ENCODE measurements at places on chromosomes 16 and 17. TPM values are rescaled to one million over a fixed set of nuclear protein-coding genes. Genes with fewer than 3 reads are reported as not detected.

GRCh38 chr17:32152130-32152529 lies 9.8 kb downstream of the RHOT1 start:
- no peak overlapping the region for H3K4me3 ChIP-seq
- DNase-seq = no peak
- H3K4me1 ChIP-seq = peaks cover under 1% of the 10 kb centered on the region
- H3K27ac ChIP-seq = no peak overlapping the region
- H3K27me3 ChIP-seq = no peaks in the 10 kb centered on the region
- H3K36me3 ChIP-seq = no peaks in the 10 kb centered on the region

- H3K4me1 ChIP-seq = no peaks in the 10 kb centered on the region
- no peaks in the 10 kb centered on the region for H3K36me3 ChIP-seq
- H3K27me3 ChIP-seq = no peaks in the 10 kb centered on the region
- no peak overlapping the region for H3K27ac ChIP-seq
- no peak for DNase-seq
- H3K4me3 ChIP-seq = no peak overlapping the region
Observed at GRCh38 chr16:25157271-25157875, 45.8 kb downstream of the LCMT1 start.

GRCh38 chr17:38925263-38925995 lies at the start of gene LASP1NB:
LASP1NB (plus strand) TSS chr17:38925614.
- no peak within 1 kb of the TSS for H3K4me3 ChIP-seq
- no peaks in the 10 kb centered on the region for H3K4me1 ChIP-seq
- H3K27ac ChIP-seq = no peak within 1 kb of the TSS
- H3K27me3 ChIP-seq = no peaks in the 10 kb centered on the region

DNA sequence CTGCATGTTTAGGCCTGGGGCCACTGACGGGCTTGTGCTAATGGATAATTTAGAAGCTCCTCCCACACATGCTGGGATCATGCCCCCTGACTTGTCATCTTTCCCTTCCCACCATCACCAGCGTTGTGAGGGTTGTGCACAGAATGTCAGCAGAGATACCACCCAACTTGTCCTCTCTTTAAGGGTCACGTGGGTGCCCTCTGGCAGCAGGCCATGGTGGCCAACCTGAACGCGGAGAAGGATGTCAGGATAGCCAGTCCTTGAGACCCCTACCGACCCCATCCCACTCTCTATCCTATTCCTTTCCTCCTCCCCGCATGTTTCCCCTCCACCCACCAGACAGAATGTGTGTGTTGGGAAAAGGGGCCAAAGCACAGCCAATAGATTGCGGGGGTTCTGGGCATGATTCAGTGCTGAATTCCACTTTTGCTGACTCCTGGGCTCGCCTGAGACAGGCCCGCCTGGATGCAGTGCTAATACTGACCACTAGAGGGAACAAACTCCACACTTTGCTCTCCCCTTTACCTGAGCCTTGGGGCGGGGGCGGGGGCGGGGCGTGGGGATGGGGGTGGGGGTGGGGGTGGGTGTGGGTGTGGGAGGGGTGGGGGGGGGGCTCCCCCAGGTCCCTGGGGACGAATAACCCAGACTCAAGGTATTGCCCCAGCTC lies at the start of gene GH2:
TSS of gene GH2 (minus strand) at position 10 of the 667 bp plus-strand sequence. CDS start 143 bp downstream, outside the sequence.
- H3K4me1 ChIP-seq = no peaks in the 10 kb centered on the region
- no peaks in the 10 kb centered on the region for H3K36me3 ChIP-seq
- no peaks in the 10 kb centered on the region for H3K27me3 ChIP-seq
- H3K27ac ChIP-seq = no peak within 1 kb of the TSS
- DNase-seq = peak; percentile 10
- H3K4me3 ChIP-seq = no peak within 1 kb of the TSS

GRCh38 chr17:21061971-21062526 lies 19.2 kb upstream of the USP22 start:
- no peaks in the 10 kb centered on the region for H3K36me3 ChIP-seq
- H3K27ac ChIP-seq = no peak overlapping the region
- no peaks in the 10 kb centered on the region for H3K27me3 ChIP-seq

DNA sequence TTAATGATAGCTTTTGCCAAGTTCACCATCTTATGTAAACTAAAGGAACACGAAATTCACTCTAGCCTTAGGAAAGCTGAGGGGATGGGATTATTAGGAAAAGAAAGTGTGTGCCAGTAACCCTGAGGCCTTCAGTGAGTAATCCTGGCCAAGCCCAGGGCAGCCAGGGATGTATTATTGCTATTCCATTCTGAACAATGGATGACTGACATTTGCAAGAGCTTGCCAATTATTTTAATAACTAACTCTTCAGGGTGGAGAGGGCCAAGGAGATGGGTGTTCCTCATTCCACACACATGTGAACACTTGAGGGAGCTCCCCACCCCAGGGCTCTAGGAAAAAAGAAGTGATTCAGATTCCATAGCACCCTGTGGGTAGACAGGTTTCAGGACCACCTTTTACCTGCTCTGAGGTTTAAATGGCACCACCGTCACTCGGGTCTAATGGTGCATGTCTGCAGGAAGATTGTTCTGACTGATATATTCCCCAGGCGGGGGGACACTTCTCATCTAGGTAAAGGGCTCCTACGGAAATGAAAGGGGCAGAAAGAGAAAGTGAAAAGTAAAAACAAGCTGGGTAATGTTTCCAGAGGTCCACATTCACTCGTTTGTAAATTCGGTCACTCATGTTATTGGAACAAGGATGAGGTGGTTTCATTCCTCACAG lies 41.5 kb downstream of the TK2 start:
- H3K4me3 ChIP-seq = no peak overlapping the region
- peak; percentile 81 for DNase-seq
- H3K27me3 ChIP-seq = no peaks in the 10 kb centered on the region
- H3K4me1 ChIP-seq = peaks cover 25% of the 10 kb centered on the region
- H3K27ac ChIP-seq = peak overlapping the region; percentile 69

GRCh38 chr17:62933501-62934385 lies 32.3 kb upstream of the TANC2 start:
- DNase-seq = no peak
- H3K4me3 ChIP-seq = no peak overlapping the region
- no peak overlapping the region for H3K27ac ChIP-seq
- H3K36me3 ChIP-seq = no peaks in the 10 kb centered on the region
- H3K27me3 ChIP-seq = no peaks in the 10 kb centered on the region
- no peaks in the 10 kb centered on the region for H3K4me1 ChIP-seq

DNA sequence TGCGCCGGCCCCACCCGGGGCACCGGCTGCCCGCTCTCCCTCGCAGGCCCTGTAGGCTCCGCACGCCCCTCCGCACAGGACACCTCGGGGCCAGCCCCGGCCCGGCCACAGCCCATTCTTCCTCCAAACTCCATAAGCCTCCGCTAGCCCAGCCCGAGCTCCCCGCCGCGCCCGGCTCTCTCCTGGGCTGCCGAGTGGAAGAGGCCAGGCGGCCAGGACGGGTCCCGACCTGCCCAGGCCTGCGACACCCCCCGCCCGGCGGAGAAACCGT lies 397 bp downstream of the NCOR1 start:
- H3K27me3 ChIP-seq = no peaks in the 10 kb centered on the region
- peak overlapping the region; percentile 92 for H3K27ac ChIP-seq
- DNase-seq = peak; percentile 18
- peaks cover 6% of the 10 kb centered on the region for H3K4me1 ChIP-seq
- H3K36me3 ChIP-seq = no peaks in the 10 kb centered on the region
- H3K4me3 ChIP-seq = peak overlapping the region; percentile 94

GRCh38 chr16:86089991-86090390 lies 191.0 kb downstream of the IRF8 start:
- DNase-seq = no peak
- no peak overlapping the region for H3K27ac ChIP-seq
- no peaks in the 10 kb centered on the region for H3K36me3 ChIP-seq
- no peaks in the 10 kb centered on the region for H3K4me1 ChIP-seq
- H3K4me3 ChIP-seq = no peak overlapping the region

BAHCC1 gene
- total RNA-seq = 11.4 TPM

PRPSAP1 gene
- total RNA-seq = 51.5 TPM

VAT1L gene
- total RNA-seq = 0.05 TPM

CSH1 gene
- total RNA-seq = not detected
